ENCODE measurements at places on chromosomes 5 and 9.

DNA sequence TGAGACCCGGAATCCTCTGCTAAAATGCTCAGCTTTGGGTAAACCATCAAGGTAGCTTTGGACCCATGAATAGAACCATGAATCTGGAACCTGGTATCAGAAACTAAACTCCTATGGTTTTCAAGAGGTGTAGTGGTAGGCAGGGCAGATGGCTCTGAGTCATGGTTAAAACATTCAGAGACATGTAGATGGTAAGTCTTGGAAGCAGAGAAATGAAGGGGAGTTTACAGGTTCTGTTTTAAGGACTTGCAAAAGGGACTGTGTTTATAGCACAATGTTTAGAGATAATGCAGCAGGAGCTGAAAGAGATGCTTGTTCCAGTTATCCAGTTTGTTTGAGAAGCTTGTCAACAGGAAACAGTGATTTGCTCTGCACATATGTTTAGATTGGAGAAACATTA, 36.0 kb upstream of the FBN2 start:
- DNase-seq: peak; percentile 35

GRCh38 chr5:65024681-65025080, 256.0 kb downstream of the CWC27 start:
- DNase-seq: no peak

- no peak for DNase-seq
Measured at GRCh38 chr5:135151256-135151655, 117.2 kb upstream of the PITX1 start.

DNA sequence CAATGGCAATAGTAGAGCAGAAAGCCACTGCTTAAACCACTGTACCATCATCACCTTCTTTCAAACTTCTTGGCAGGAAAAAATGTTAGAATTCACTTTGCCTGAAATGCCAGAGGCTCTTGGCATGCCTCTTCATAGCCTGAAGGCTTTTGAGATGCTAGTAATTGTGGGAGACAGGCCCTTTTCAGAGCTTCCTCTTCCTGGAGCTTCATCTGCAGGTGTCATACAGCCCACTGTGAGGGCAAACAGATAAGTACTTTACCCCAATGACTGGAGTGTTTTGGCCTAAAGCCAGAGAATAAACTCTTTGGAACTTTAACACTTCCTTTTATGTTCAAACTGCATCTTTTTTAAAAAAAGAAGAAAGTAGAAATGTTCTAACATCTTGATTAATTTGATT, 81.3 kb upstream of the TMEM171 start:
- peak; percentile 19 for DNase-seq

DNA sequence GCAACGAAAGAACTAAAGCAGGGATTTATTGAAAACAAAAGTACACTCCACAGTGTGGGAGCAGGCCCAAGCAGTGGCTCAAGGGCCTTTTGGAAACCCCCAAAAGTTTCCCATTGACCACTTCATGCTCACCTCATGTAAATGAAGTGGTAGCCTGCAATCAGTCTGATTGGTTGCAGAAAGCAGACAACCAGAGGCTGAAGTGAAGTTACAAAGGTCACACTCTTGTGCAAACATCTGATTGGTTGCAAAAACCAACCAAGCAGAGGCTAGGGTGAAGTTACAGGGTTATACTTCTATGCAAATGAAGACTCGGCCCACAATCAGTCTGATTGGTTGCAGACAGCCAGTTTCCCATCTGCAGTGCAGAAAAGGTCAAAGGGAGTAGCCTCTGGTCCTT, 258.0 kb downstream of the YTHDC2 start:
- DNase-seq: no peak

DNA sequence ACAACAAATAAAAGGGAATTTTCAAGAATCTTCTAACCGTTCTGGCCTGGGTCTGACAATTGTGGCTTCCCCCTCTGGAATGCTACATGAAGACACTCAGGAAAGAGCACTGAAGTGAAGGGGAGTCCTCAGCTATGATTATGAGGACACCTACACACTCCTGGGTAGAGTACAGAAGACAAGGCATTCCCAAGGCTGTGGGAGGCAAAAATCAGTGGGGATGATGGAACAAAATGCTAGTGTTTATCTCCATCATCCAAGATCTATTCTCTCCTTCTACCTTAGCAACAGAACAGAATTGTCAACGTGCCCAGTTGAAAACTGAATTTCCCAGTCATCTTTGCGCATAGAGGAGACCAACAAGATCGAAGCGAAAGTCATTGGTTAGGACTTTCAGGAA, 130.1 kb upstream of the LARP1 start:
- no peak for DNase-seq

DNA sequence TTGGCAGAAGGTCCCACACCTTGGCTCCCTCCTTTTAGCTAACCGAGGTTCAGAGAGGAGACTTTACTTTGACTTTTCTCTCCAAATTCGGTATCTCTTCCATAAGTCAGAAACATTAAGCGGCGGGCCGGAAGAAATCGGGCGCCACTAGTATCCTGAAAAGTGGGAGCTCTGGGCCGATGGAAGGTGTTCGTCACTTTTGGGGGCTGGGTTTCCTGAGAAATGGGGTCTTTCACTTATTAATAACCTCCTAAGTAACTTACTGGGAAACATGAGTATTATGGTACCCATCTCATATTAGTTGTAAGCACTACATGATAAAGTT, 716 bp downstream of the STX17 start:
- no peak for DNase-seq

DNA sequence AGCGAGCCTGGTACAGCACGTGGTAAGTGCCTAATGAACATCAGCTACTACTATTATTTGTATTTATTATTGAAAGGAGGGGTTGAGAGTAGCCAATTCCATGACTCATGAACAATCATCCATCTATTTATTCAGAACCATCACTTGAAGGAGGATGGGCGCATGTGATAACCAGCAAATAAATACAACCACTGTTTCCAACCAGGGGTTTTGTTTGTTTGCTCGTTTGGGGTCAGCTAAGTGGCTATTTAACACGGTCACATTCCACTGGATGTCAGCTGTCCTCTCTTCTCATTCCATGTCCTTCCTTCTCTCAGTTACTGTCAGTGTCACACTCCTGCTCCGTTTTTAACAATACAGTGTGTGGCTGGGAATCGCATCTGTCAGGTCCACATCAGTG, 8.6 kb downstream of the RAPGEF1 start:
- DNase-seq: no peak

DNA sequence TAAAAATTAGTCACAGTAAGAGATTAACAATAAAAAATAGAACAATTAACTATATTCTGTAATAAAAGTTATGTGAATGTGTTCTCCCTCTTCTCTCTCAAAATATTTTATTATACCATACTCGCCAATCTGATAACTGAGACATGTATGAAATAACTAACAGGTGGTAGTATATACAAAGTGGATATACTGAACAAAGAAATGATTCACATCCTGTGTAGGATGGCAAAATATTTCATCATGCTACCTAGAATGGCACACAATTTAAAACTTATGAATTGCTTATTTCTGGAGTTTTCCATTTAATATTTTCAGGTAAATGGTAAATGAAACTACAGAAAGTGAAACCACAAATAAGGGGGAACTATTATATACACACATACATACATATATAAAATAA, 152.5 kb downstream of the RNF180 start:
- DNase-seq: peak; percentile 1

DNA sequence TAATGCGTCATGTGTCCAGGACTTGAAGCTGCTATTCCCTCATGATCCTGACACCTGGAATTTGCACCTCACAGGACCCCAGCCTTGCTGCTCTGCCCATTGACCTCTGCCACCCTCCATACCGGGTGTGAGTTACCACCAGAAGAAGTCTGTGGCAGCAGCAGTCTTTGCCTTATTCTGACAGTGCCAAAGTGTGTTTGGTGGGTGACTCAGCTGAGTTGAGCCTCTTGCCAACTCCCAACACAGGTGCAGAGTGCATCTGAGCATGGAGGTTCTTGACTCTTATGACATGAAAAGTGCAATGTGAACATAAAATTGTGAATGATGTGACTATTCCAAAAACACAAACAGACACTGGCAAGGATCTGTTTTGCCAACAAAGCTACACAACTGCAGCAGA, 1166.5 kb upstream of the CDH18 start:
- DNase-seq: no peak

- no peak for DNase-seq
Measured at GRCh38 chr5:18395126-18396110, 761.2 kb downstream of the TAF11L14 start.

GRCh38 chr9:106668534-106668933, 194.4 kb upstream of the ZNF462 start:
- DNase-seq: no peak

DNA sequence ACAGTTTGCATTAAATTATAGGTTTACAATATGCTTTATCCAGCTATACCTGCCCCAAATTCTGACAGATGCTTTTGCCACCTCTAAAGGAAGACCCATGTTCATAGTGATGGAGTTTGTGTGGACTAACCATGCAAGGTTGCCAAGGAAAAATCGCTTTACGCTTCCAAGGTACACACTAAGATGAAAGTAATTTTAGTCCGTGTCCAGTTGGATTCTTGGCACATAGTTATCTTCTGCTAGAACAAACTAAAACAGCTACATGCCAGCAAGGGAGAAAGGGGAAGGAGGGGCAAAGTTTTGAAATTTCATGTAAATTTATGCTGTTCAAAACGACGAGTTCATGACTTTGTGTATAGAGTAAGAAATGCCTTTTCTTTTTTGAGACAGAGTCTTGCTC, 41.0 kb downstream of the FXN start:
- DNase-seq: no peak

DNA sequence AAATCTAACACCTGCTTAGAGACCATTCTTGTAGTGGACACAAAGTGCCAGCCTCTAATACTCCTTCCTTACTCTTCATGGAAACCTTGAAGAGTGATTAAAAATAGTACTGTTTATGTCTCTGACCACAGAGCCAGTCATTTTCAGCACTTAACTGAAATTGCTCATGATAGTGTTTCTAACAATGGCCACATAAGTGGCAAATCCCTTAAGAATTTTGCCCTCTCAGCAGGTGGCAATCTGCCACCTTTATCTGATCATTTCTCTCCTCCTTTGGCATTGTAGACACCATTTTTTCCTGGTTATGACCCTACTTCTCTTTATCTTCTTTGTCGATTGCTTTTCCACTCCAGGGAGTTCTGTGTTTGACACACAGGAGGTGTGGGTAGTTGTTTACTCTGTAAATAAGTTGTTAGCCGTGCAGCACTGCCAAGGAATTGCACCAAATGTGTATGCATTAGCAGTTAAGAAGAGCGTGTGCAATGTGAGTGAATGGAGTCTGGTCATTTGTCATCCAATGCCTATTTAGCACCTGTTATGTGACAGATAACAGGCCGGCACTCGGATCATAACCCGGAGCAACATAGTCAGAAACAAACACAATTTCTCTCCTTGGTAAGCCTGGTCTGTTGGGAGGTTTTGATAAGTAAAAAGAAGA, 36.8 kb upstream of the STARD4 start:
- no peak for DNase-seq

GRCh38 chr5:122056913-122057312, 21.1 kb downstream of the LOX start:
- no peak for DNase-seq

DNA sequence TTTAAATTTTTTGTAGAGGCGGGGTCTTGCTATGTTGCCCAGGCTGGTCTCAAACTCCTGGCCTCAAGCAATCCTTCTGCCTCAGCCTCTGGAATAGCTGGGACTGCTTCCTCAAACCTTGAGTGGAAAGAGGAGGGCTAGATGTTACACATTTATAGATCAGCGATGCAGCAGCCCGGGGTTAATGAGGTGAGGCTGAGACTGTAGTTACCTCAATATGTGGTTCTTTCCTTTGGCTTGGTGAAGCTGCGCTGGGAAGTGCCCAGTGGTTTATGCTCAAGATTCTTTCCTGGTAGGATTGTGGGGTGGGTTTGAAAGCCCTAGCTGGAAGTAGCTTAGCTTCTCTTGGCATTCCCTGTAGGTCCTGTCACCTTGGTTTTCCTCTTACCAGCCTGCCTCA, 22.5 kb downstream of the ZNF618 start:
- no peak for DNase-seq

DNA sequence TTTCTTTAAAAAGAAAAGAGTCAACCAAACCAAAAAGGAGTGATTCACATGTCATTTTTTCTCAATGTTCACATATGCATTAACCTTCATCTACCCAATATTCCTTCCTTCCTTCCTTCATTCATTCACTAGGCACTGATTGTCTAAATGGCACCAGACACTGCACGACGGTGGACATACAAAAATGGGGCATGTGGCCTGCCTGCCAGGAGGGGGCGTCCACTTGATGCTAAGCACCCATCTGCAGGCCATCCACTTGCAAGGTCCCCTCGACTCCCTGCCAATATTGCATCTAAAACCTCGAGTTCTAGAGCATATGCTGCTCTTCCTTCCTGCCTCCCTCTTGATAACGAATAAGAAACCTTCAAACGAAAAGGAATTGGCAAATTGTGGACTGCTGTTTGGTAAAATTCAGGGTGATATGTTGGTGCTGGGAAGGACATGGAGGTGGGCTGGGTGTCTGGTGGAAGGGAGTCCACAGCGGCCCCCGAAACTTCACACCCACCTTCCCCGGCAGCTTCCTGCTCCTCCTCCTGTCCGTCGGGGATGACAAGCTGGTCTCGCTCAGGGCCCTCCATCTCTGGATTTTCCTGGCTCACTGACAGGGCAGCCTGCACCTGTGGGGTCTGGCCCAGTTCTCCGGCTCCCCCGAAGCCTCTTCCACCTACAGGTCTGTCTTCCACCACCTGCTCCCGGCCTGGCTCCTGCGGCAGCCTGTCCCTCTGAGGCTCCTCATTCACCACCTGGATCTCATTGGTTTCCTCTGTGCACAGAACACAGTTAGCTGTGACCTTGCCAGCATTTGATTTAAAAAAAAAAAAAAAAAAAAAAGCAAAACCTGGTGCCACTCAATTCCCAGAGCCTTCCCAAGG, 64.3 kb downstream of the GOLM1 start:
- peak; percentile 24 for DNase-seq

- peak; percentile 47 for DNase-seq
Measured at GRCh38 chr5:65142511-65143011, 339.2 kb downstream of the ADAMTS6 start.

DNA sequence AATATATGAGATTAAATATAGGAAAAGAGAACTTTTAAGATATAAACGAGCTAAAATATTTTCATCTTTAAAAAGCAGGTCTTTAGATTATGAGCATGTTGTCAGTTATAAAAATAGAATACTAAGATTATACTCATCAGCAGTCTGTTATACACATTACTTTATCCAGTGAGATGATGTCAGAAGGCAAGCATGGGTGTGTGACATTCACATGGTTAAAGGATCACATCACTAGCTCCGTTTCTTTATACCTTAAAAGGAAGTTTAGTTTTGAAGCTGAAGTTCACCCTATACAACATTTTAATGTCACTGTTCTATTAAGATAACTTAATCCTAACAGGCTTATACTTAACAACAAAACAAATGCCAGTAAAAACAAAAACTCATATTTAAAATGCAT, 59.6 kb downstream of the RICTOR start:
- peak; percentile 74 for DNase-seq

GRCh38 chr9:108040783-108041182, 551.2 kb upstream of the KLF4 start:
- DNase-seq: peak; percentile 42

GRCh38 chr5:80154749-80155148, 101.1 kb downstream of the SERINC5 start:
- no peak for DNase-seq
